ENCODE measurements at places on chromosomes 2 and 18. TPM values are rescaled to one million over a fixed set of nuclear protein-coding genes. Genes with fewer than 3 reads are reported as not detected.

- no peak for DNase-seq
Measured at GRCh38 chr2:44559108-44559507, 197.4 kb downstream of the CAMKMT start.

- peak; percentile 18 for DNase-seq
Measured at GRCh38 chr2:65227020-65227455, 593 bp upstream of the ACTR2 start.

DNA sequence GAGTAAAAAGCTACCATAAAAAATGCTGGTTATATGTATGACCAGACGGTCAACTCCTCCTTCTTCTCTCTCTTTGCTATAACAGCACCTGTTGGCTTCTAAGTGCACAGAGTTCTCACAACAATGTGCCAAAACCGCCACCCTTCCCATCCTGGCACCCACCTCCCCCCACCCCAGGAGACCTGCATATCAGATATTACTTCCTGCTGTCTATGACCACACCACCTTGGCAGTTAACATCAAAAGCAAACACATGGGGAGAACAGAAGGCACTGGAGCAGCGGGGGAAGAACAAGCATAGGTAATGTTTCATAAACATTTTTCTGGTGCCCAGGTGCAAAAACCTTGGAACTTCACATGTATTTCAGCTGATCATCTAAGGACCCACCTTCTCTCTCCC is 15.5 kb downstream of the SPRED2 start:
- DNase-seq = no peak

DNA sequence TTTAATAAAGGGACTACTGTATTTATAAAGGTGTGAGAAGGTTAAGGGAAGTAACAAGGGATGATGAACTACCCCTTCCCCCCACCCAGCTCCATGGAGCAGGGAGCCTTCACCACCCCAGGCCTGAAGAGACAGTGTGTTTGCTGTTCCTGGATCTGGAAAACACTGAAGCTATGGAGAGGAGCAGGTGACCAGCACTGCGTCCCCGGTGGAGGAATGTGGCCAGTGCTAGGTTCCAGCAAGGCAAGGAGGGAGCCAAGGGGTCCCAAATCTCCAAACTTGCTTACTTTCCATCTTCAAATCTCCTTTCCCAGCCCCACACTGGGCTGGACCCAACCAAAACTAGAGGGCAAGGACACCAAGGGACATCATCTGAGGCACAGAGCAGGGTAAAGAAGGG is 128.7 kb upstream of the CD302 start:
- DNase-seq = no peak

IFIH1 gene
- total RNA-seq = 15.0 TPM

MPP4 gene
- total RNA-seq = not detected

GRCh38 chr2:241379481-241380480 is 23.7 kb downstream of the FARP2 start:
- no peak for DNase-seq
